Stimulated activated CD8-positive, alpha-beta memory T cell treated with anti-CD3 and anti-CD28 coated beads, Interleukin-2, amount 100 ng/mL, for 1 hour (primary cell): ENCODE measurements at places on chromosomes 13 and 19.

DNA sequence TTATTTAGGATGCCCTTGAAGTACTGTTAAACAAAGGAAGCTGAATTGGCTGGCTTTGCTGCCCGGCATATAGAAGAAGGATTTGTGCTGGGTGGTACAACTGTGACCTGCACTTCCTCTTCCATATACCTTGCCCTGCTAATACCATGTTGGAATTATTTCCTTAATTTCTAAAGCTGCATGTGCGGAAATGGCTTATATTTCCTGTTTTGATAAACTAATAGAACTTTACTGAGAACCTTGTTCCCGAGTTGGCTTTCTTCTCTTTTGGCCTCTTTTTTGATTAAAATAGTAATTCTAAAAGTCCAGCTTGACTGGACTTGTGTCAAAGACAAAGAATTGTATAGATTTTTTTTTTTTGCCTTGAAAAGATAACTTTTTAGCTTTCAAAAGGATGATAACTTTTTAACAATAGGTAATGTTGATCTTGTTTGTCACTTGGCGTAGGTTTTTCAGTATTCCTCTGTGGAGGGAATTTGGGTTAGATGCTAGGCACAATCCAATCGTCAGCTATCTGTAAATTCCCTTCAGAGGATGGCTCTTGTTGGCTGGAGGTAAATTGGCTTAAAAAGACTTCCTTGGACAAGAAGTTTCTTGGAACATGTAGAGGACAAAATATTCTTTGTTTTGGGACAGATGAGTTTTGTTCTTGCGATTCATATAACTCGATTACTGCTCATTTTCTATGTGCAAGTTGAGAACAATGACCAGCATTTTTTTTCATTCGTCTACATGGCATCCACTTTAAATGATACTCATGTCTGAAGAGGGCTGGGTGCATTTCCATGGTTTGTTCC, 41.4 kb downstream of the COL4A2 start:
- DNase-seq = no peak

DNA sequence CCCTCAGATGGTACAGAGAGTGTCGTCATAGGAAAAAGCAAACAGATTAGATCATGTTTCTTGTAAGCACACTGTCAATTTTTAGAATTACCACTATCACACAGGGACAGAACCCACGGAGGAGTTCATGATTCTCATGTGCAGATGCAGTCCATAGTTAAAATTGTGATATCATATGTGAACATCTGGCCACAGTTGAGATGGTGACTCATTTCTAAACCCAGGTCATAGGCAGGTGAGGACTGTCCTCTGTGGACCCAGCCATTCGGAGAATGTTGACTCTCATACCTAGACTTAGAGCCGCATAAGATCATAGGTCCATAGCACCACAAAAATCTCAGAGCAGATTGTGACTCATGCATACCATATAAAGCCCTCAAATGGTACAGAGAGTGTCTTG, 17.8 kb upstream of the ZNF730 start:
- no peak for DNase-seq

DNA sequence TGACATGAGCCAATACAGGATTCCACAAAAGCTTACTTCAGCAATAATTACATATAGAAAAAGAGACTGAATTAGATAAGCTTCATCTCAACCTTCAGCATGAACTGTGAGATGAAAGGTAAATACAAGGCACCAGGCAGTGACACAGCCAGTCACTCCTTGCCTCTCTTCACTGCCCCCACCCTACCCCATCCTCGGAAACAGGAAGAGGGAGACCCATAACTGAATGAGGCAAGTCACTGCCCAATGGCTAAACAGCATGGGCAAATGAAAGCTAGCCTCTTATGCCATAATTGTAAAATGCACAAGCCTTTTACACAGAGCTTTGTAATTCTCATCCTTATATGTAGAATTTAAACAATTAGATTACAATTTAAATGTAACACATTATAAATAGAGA, 1.7 kb downstream of the ZNF160 start:
- DNase-seq = no peak

DNA sequence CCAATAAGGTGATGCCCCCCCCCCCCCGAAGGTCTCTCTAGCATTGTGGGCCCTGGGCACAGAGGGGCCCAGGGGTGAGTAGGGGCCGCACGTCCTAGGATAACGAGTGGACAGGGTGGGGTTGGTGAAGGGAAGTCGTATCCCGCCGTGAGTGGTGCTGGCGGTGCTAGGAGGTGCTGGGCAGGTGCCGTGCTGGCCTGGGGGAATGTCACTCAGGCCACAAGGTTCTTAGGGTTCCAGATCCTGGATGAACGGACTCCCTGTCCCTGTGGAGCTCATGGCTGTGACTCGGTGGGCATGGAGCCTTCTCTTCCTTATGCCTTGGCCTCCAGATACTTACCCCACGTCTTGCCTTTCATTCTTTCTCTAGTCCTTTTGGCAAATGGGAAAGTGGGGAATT, 157.4 kb upstream of the SOX1 start:
- DNase-seq = no peak

GRCh38 chr13:26046639-26047038, 5.2 kb downstream of the SHISA2 start:
- no peak for DNase-seq

DNA sequence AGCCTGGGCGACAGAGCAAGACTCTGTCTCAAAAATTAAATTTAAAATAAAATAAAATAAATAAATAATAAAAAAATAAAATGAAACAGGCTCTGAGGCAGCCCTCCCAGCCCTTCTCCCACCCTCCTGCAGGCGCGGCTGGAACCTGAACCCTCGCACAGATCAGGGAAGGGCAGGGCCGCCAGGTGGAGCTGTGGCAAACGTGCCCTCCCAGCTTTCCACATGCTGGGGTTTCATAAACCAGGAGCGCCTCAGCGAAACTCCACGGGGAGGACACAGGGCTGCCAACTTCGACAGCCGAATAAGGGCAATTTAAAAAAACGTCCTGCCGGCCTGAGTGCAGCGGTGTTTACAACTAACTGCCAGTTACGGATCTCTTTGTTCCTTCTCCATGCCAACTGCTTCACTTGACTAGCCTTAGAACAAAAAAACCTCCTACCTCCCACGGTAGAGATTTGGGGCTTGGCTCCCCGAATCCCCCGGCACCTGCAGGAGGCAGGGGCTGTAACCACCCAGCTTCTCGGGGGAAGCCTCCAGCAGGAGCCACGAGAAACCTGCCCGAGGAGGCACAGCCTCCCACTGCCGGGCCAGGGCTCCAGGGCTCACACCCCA, 15.9 kb downstream of the ZNF787 start:
- DNase-seq = peak; percentile 24

GRCh38 chr19:38047049-38047438, 140.0 kb downstream of the SIPA1L3 start:
- no peak for DNase-seq

DNA sequence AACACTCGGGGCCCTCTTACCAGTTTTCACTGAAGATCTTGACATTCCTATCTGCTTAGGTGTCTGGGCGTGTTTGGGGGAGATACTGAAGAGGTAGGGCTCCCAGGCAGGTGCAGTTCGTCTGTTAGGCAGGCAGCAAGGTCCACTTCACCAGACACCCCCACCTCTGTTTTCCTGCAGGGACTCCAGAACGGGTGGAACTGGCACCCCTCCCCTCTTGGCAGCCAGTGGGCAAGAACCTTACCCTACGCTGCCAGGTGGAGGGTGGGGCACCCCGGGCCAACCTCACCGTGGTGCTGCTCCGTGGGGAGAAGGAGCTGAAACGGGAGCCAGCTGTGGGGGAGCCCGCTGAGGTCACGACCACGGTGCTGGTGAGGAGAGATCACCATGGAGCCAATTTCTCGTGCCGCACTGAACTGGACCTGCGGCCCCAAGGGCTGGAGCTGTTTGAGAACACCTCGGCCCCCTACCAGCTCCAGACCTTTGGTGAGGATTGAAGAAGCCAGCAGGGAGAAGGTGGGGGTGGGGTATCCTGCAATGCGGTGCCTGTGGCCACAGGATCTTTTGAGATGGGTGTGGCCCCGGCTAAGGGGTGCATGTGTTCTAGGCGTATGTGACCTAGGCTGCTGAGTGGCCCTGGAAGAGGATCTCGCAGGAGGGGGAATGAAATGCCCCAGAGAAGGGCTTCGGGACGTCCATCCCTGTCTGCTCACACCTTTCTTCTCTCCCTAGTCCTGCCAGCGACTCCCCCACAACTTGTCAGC, 3.3 kb upstream of the ICAM4 start:
- DNase-seq = no peak

DNA sequence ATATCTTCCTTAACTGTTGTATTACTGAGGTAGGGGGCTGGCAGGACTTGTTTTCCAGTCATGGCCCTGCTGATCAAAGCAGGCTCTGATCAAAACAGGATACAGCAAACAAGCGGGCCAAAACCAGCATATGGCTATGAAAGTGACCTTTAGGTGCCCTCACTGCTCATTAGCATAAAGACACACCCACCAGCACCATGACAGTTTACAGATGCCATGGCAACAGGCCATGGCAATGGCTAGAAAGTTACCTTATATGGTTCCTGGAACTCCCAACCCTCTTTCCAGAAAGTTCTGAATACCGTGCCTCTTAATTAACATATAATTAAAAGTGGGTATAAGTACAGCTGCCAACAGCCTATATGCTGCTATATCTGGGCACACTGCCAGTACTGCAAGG, 551.4 kb upstream of the SGCG start:
- DNase-seq = no peak

DNA sequence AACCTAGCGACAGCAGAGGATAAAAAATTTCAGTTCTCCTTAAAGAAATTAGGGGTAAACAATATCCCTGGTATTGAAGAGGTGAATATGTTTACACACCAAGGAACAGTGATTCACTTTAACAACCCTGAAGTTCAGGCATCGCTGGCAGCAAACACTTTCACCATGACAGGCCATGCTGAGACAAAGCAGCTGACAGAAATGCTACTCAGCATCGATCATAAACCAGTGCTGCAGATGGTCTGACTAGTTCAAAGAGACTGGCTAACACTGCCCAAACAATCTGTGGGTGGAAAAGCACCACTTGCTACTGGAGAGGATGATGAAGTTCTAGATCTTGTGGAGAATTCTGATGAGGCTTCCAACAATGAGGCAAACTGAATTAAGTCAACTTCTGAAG, 19.9 kb upstream of the ACOD1 start:
- no peak for DNase-seq

- DNase-seq = no peak
Observed at GRCh38 chr19:51637362-51637978, 7.3 kb upstream of the SIGLEC5 start.

GRCh38 chr13:80988391-80989151, 647.6 kb upstream of the SPRY2 start:
- no peak for DNase-seq

DNA sequence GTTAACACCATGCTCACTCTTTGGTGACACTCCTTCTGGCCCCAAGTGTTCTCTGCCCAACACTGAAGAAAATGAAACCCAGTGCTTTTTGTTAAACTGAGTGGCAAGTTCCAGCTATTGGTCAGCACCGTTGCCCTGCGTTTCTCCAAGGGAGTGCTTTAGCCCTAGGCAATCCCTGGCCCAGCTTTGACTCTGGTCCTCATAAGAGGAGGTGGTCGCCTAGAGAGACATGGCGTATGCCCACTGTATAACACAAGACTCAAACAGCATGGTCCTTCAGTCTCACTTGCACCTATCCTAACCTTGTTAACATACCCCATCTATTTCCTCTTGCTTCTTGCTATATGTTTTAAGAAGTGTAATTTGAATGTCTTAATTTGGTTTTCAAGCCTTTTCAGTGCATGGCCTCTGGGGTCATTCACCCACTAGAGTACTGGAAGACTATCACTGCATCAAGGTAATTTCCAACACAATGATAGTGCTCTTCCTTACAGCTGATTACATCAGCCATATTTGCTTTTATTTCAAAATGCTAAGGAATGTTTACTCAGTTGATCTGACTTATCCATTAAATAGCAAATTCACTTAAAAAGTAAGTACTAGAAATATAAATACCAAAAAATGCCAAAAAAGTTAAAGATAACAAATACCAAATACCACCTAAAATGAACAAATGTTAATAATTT, 190.5 kb upstream of the SOX21 start:
- DNase-seq = no peak

DNA sequence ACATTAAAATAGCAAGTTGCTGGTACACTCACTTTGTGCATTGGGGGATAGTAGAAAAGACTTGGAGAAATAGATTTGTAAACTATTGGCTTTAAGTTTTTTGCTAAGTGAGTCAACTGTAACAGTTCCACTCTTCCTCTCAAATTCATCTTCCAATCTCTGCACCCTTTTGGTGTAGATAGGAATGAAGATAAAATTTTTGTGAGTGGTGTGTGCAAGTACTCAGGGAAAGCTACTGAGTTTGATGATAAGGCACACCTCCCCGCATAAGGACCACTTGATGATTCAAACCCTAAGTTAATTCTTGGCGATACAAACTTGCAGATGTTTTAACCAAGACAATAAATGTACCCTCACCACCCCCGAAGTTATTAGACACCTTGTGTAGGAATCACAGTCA, 168.3 kb upstream of the SLITRK1 start:
- no peak for DNase-seq

- no peak for DNase-seq
Observed at GRCh38 chr13:31175847-31176532, 14.3 kb upstream of the HSPH1 start.

DNA sequence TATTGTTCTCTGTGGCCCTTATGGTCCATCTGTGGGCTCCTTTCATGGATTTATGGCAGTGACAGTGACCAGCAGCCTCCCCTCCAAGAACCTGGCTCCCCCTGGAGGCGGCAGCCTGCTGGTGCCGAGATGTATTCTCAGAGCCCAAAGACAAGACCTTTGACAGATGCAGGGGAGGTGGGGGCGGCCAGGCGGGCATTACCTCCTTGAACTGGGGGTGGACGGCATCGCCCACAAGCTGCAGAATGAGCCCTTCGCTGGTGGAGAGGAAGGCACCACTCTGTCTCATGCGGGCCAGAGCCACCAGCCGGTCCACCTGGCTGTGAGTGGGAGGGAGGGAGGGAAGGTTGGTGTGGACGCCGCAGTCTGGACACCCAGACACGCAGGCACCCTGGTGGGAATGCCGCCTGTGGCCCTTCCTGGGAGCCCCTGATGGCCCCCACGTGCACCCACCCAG, 6.6 kb downstream of the ISOC2 start:
- no peak for DNase-seq

GRCh38 chr19:41705393-41706174, 2.8 kb upstream of the CEACAM5 start:
- DNase-seq = no peak

- no peak for DNase-seq
Observed at GRCh38 chr19:50159078-50159477, 4.0 kb downstream of the IZUMO2 start.

- no peak for DNase-seq
Observed at GRCh38 chr13:110217085-110217484, 89.9 kb downstream of the COL4A1 start.

GRCh38 chr13:70616847-70617246, 508.6 kb upstream of the KLHL1 start:
- DNase-seq = no peak

- DNase-seq = no peak
Observed at GRCh38 chr19:41116261-41116660, 2.0 kb downstream of the CYP2F1 start.
